Retina (tissue), 1 donor: ENCODE measurements at places on chromosomes 16 and 17.

- no peak for DNase-seq
These were observed 1.5 kb upstream of the OSGIN1 start for GRCh38 chr16:83951544-83951943.

DNA sequence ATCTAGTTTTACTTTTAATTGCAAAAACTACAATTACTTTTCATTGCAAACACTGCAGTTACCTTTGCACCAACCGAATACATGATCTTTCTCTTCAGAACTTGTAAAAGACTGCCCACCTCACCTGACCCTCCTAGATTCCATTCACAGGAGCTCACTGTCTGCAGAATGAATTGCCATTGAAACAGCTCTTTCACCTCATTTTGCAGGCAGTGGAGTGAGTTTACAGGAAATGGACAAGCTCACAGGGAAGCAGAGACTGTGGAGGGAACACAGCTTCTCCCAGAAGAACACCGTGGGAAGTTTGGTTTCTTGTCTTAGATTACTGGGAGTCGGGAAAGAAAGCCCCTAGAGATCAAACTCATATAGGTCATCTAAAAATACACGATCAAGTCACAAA lies 439.7 kb upstream of the RBFOX1 start:
- DNase-seq = peak; percentile 15

- DNase-seq = no peak
These were observed 41.5 kb downstream of the WWOX start for GRCh38 chr16:78140818-78141466.

- no peak for DNase-seq
These were observed 56.3 kb downstream of the XYLT1 start for GRCh38 chr16:17414421-17414820.

- no peak for DNase-seq
These were observed 66.9 kb downstream of the SOCS1 start for GRCh38 chr16:11188801-11189740.

- no peak for DNase-seq
These were observed 6.2 kb upstream of the MPRIP start for GRCh38 chr17:17035920-17036523.

DNA sequence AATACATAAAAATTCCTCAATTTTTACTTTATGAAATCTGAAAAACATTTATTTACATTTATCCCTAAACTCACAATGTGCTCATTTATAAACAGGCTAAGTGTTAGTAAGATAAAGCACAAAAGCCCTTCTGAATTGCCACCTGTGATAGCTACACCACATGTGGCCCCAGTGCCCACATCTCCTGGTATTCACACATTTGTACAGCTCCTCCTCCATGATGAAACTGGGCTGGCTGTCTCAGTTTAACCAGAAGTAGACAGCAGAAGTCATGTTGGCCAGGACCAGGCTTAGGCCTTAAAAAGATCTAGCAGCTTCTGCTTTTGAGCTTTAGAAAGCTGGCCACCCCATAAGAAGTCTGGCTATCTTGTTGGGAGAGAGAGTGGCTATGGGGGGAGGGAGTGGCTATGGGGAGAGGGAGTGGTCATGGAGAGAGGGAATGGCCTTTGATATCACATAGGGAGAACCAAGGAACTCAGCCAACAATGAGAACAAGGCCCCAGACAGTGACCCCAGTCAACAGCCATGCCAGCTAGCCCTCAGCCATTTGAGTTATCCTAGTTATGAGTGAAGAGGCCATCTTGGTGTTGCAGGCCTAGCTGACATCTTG lies 47.4 kb downstream of the CEP95 start:
- DNase-seq = no peak

DNA sequence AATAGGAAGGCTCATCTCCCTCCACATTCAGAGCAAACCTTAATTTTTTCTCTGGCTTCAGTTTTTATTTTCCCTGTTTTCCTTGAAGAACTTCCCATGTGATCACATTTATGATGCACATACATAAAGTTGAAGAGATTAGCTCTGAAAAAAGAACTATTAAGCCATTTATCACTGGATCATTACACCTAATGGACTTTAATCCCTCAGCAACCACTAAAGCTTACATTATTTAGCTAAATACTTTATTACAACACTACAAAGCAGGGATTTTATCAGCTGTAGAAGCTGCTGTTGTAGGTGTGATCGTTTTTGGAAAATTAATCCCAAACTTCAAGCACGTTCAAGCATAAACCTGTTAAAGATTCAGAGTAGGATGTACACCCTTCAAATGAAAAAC lies 21.1 kb downstream of the SMYD4 start:
- DNase-seq = no peak

- DNase-seq = no peak
These were observed 26.1 kb downstream of the CDH1 start for GRCh38 chr16:68762996-68763756.

DNA sequence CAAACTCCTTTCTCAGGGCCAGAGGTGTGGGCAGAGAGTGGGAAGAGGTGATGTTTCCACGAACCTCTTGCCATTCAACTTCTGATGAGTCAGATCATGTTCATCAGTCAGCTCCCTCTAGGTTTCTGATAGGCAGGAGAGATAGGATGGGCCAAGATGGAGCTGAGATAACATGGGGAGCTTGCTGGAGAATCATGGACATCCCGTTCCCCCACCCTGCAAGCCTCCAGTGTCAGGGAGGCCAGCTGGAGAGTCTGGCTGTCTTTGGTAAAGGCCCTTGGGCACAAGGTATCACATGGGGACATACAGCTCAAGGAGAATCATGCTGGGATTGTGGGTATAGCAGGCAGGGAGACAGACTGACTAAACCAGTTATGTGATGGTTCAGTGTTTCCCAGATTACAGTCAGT lies 136.0 kb upstream of the IRX3 start:
- DNase-seq = no peak
